K562 (cell line): ENCODE measurements at places on chromosomes 2 and 18. TPM values are rescaled to one million over a fixed set of nuclear protein-coding genes. Genes with fewer than 3 reads are reported as not detected.

The FAP gene
- total RNA-seq = not detected in 2 replicates

The OR6B2 gene
- not detected in 2 replicates for total RNA-seq

The CD8B gene
- total RNA-seq = 0.18 TPM in 1 of 2 replicates, not detected in the other

The ESPNL gene
- total RNA-seq = 0.04 and 0.09 TPM in 2 replicates

The SLC1A4 gene
- total RNA-seq = 18.5 and 24.0 TPM in 2 replicates

GRCh38 chr2:213199871-213200270 is 48.5 kb upstream of the IKZF2 start:
- H3K27me3 ChIP-seq = no peaks in the 10 kb centered on the region
- H3K4me3 ChIP-seq = no peak overlapping the region
- H3K4me1 ChIP-seq = no peaks in the 10 kb centered on the region
- H3K36me3 ChIP-seq = no peaks in the 10 kb centered on the region
- no peak overlapping the region for H3K27ac ChIP-seq
- DNase-seq = no peak

DNA sequence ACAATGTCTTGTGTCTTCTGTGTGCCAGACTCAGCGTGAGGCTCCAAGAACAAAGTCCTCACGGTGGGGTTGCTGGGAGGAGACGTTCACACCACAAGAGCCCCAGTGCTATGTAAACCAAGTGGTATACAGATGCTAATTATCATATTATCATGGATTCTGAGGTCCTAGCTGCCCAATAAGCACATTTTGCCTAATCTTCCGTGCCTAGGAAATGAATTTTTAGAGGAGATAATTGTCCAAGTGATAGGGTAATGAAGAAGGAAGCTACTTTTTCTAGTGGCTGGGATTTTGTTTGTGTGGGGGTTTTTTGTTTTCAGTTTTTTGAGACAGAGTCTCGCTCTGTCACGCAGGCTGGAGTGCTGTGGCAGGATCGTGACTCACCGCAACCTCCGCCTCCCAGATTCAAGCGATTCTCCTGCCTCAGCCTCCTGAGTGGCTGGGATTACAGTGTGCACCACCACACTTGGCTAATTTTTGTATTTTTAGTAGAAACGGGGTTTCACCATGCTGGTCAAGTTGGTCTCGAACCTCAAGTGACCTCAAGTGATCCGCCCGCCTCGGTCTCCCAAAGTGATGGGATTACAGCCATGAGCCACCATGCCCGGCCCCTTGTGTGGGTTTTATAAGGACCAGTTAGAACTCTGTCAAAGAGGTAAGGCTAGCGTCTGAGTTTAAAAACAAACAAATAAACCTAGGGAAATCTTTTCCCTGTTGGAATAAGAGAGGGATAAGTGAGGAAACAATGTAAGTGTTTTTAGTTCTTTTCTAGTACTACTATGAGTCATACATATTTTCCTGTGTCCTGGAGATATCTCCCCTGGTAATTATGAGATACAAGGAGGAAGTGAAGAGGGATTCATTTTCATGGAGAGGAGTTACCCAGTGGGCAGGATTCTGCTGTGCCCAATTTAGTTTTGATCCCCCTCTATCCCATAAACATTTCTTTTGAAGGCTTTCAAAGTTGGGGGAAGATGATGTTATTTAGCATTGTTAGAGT is 9.5 kb upstream of the SMAD7 start:
- no peaks in the 10 kb centered on the region for H3K36me3 ChIP-seq
- no peak for DNase-seq
- H3K27ac ChIP-seq = no peak overlapping the region

GRCh38 chr2:189673661-189674373 is 653 bp upstream of the ANKAR start:
- no peaks in the 10 kb centered on the region for H3K4me1 ChIP-seq
- H3K27ac ChIP-seq = no peak overlapping the region
- DNase-seq = no peak
- no peaks in the 10 kb centered on the region for H3K27me3 ChIP-seq
- H3K36me3 ChIP-seq = peaks cover 25% of the 10 kb centered on the region; the same call in 2 of the 3 replicates

DNA sequence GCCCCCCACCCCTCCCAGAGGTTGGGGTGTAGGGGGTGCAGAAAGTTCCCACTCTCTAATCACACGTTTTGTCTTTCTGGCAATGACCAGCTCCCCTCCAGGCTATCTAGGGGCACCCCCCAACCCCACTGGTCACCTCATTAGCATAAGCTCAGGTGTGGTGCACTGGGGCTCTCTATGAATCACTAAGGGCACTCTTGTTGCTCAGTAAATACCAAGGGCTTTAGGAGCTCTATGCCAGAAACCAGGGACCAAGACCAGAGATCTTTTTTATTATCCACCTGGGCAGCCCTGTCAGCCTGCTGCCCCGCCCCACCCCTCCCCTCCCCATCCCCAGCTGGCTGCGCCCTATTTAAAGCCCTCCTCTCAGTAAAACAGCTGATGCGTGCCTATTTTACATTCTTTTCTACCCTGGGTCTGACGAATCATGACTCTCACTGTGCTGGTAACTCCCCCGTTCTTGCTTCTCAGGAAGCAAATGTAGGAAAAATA is 24.3 kb downstream of the NCK2 start:
- no peak overlapping the region for H3K27ac ChIP-seq
- DNase-seq = no peak
- no peaks in the 10 kb centered on the region for H3K27me3 ChIP-seq
- no peaks in the 10 kb centered on the region; the same call in 2 of the 3 replicates for H3K36me3 ChIP-seq

DNA sequence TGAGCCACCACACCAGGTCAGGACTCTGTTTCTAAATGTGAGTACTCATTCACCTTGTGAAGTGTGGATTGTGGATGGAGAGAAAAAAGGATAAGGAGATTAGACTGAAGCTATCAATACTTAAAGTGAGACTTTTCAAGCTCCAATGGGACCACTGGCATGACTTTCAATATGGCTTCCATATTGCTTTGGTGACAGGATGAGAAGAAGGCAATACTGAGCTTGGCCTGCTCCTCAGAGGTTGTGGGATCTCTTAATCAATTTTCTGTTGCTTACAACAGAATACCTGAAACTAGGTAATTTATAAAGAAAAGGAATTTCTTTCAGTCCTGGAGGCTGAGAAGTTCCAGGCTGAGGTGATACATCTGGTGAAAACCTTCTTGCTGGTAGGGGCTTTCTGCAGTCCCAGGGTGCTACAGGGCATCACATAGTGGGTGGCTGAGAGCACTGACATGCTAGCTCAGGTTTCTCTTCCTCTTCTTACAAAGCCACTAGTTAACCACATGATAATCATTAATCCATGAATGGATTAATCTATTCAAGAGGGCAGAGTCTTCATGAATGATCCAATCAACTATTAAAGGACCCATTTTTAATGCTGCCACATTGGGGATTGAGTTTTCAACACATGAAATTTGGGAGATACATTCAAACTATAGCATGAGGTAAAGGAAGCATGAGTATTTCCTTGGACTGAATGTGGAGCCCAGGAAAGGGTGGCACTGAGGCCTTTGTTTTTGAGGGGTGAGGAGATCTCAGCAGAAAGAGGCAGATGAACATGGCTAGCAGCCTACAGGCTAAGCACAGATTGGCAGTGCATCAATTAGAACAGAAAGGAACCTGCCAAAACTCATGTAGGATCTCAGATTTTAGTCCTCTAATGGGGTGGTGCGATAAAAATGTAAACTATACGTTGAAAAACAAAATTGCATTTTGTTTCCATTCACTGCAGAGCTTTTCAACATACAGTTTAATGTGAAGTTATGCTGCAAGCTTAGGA is 274.5 kb downstream of the PIK3C3 start:
- no peaks in the 10 kb centered on the region for H3K27me3 ChIP-seq
- H3K36me3 ChIP-seq = no peaks in the 10 kb centered on the region
- no peak overlapping the region for H3K27ac ChIP-seq

GRCh38 chr2:138536302-138536701 is 34.7 kb downstream of the SPOPL start:
- H3K27ac ChIP-seq = no peak overlapping the region
- 0 out of 3 replicates have a peak, but pooled peaks cover 7% of the 10 kb centered on the region for H3K36me3 ChIP-seq
- no peaks in the 10 kb centered on the region for H3K27me3 ChIP-seq
- H3K4me1 ChIP-seq = no peaks in the 10 kb centered on the region
- no peak for DNase-seq

DNA sequence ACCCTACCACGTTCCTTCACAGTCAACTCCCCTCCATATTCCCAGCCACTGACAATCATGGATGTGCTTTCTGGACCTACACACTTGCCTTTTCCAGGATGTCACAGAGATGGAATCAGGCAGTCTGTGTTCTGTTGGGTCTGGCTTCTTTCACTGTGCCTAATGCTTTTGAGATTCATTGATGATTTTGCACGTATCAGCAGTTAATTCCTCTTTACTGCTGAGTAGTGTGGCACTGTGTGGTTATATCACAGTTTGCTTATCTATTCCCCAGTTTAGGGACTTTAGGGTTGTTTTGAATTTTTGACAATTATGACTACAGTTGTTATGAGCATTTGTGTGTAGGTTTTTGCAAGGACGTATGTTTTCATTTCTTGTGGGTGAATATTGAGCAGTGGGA is 191.7 kb downstream of the ACKR3 start:
- no peaks in the 10 kb centered on the region for H3K36me3 ChIP-seq
- no peak overlapping the region for H3K27ac ChIP-seq
- no peak overlapping the region for H3K4me3 ChIP-seq

DNA sequence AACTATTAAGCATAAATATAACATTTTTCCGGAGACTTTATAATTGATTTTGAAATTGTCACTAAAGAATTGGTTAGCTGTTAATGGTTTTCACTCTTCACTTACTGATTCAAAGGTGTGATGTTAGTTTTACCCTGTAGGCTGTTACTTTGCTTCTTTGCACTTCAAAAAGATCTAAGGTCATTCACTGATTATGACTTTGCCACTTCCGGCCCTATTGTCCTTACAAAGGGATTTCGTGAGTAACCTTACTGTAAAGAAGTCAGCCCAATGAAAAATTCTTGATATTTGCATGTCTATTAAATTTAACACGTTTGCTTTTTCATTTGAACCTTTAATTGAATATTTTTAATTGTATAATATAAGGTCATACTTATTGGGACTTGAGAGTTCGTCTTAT is 61.4 kb downstream of the GREB1L start:
- no peaks in the 10 kb centered on the region for H3K36me3 ChIP-seq
- no peaks in the 10 kb centered on the region for H3K4me1 ChIP-seq
- H3K4me3 ChIP-seq = no peak overlapping the region
- no peaks in the 10 kb centered on the region for H3K27me3 ChIP-seq

- no peaks in the 10 kb centered on the region for H3K27me3 ChIP-seq
- peak overlapping the region; percentile 91 for H3K4me3 ChIP-seq
- peaks cover 38% of the 10 kb centered on the region for H3K4me1 ChIP-seq
- peak overlapping the region; percentile 98 for H3K27ac ChIP-seq
- H3K36me3 ChIP-seq = peaks cover 23% of the 10 kb centered on the region; the same call in 2 of the 3 replicates
Measured at GRCh38 chr2:177264209-177264692, 276 bp downstream of the NFE2L2 start.

DNA sequence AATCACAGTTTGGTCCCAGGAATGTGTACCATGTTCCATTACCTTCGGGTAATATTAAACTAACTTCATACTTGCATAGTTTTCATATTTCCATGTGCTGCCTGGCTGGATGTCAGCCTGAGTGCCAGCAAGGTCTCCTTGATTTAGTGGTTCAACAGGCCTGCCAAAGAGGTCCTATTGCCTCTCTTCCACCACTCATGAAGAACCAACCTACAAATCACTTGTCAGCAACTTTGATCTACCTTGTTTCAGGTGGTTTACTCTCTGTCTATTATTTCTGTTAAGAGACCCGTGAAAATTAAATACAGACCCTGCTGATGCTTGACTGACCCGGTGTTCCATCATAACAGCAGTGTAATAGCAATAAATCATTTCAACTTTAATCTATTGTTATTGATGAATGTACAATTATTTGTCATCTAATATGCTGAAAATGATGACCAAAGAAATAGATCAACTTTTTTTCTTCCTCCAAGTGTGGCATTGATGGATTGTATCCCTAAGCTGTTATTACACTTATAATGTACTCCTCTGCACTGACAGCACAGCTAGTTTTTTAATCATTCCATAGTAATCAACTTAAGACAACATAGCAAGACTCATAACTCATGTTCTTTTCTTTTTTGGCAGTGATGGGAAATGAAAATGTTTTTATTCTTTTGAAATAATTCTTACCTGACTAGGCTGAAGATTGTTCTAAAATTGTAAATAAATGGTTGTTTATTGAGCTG is 1220.2 kb upstream of the ACVR2A start:
- DNase-seq = no peak
- no peak overlapping the region for H3K4me3 ChIP-seq
- H3K27ac ChIP-seq = no peak overlapping the region
- no peaks in the 10 kb centered on the region for H3K36me3 ChIP-seq
- no peaks in the 10 kb centered on the region for H3K27me3 ChIP-seq
- H3K4me1 ChIP-seq = no peaks in the 10 kb centered on the region

GRCh38 chr2:176074919-176075425 is 8.8 kb downstream of the EVX2 start:
- no peak overlapping the region for H3K4me3 ChIP-seq
- no peak overlapping the region for H3K27ac ChIP-seq
- H3K36me3 ChIP-seq = no peaks in the 10 kb centered on the region
- H3K4me1 ChIP-seq = peaks cover 3% of the 10 kb centered on the region; the same call in 1 of the 3 replicates
- DNase-seq = no peak

DNA sequence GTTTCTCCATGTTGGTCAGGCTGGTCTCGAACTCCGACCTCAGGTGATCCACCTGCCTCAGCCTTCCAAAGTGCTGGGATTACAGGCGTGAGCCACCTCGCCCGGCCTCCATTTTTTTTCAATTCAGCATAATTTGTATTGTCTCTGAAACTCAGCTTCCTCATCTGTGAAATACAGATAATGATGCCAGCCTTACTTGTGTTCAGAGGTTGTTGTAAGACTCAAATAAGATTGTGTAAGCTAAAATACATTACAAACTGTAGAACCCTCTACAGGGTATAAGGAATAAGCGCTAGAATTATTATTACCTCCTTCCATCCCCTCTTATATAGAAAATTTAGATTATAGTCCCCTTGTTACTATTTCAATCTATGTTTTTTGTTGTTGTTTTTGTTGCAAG is 24.8 kb upstream of the STARD7 start:
- no peaks in the 10 kb centered on the region for H3K27me3 ChIP-seq
- no peaks in the 10 kb centered on the region for H3K4me1 ChIP-seq
- peaks cover 3% of the 10 kb centered on the region; the same call in 1 of the 3 replicates for H3K36me3 ChIP-seq
- H3K27ac ChIP-seq = no peak overlapping the region

- H3K4me1 ChIP-seq = peaks cover 8% of the 10 kb centered on the region; the same call in 2 of the 3 replicates
- H3K27me3 ChIP-seq = no peaks in the 10 kb centered on the region
- no peaks in the 10 kb centered on the region for H3K36me3 ChIP-seq
- no peak overlapping the region for H3K27ac ChIP-seq
- no peak overlapping the region for H3K4me3 ChIP-seq
- no peak for DNase-seq
Measured at GRCh38 chr18:50405582-50406271, 30.9 kb downstream of the SKA1 start.

- H3K27me3 ChIP-seq = no peaks in the 10 kb centered on the region
- no peak overlapping the region for H3K4me3 ChIP-seq
- no peak overlapping the region for H3K27ac ChIP-seq
- no peaks in the 10 kb centered on the region for H3K36me3 ChIP-seq
- no peaks in the 10 kb centered on the region for H3K4me1 ChIP-seq
- DNase-seq = no peak
Measured at GRCh38 chr2:196902828-196903227, 23.7 kb downstream of the PGAP1 start.

- no peaks in the 10 kb centered on the region for H3K4me1 ChIP-seq
- no peak overlapping the region for H3K4me3 ChIP-seq
Measured at GRCh38 chr2:46493971-46494250, 14.5 kb downstream of the TMEM247 start.
